ENCODE measurements at places on chromosomes 12 and 14. TPM values are rescaled to one million over a fixed set of nuclear protein-coding genes. Genes with fewer than 3 reads are reported as not detected.
A peak's percentile ranks its signal among the peaks of the same experiment; 100 is the strongest.

DNA sequence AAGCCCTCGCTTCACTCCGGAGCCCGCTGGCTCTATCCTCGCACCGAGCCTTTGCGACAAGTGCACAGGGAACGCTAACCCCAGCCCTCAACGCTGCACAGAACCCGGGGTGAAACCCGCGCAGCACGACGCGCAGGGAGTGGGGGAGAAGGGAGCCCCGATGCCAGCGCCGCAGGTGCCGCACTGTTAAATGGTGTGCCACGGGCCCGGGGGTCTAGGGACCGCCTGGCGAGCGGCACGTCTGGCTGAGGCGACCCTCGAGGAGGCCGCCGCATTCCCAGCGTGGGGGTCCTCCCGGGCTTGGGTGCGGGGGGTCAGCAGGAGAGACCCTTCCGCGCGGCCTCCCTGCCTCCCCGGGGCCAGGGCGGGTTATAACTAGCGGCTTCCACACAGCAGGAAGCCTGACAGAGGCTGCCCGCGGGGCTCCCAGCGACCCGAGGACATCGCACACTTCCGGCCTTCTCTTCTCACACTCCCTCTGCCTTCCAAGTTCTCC lies 23.8 kb upstream of the LRTM2 start:
- peak; percentile 70 for DNase-seq

DNA sequence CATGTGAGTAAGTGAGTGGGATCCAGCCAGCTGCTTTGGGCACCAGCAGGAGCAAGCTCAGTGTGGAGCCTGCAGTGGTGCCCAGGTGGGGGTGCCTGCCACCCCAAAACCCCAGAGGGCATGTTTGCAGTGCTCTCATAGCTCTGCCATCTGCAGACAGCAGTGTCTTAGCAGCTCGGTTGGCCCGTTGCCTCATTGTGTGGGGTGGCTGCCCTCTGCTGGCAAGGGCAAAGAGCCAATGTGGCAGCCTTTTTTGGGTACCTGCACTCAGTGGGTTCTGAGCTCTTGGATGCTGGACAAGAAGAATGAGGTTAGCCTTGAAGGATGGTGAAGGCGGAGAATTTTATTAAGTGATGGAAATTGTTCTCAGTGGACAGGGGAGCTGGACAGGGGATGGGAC lies 52.3 kb downstream of the NEUROD4 start:
- DNase-seq = peak; percentile 65

GRCh38 chr12:116582610-116583009 lies 23.4 kb downstream of the MAP1LC3B2 start:
- DNase-seq = peak; percentile 62

GRCh38 chr12:10331642-10332239 lies 24.1 kb downstream of the KLRD1 start:
- no peak for DNase-seq

DNA sequence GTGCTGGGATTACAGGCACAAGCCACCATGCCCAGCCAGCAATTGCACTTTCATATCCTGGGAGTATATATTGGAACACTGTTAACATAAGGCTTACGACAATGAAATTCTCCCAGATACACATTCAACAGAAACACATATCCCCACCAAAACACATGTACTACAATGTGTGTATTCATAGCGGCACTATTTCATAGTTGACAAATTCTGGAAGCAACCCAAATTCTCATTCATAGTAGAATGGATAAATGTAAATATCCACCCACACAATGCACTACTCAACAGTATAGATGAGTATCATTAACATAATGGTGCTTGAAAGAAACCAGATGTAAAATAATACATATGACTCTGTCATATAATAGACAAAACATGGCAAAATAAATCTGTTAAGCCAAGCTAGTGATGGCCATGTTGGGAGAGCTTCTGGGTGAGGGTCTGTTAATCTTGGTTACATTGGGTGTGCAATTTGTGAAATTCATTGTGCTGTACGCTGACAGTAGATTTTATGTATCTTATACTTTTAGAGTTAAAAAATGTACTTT lies 2.6 kb upstream of the DNAAF2 start:
- no peak for DNase-seq

Gene RAPGEF3
- 30.6 TPM for total RNA-seq

- DNase-seq = no peak
These were observed 12.4 kb downstream of the TECPR2 start for GRCh38 chr14:102375119-102375518.

- no peak for DNase-seq
These were observed 127.2 kb downstream of the OTOGL start for GRCh38 chr12:80226576-80226975.

- DNase-seq = no peak
These were observed 25.6 kb upstream of the DBX2 start for GRCh38 chr12:45076417-45077026.

DNA sequence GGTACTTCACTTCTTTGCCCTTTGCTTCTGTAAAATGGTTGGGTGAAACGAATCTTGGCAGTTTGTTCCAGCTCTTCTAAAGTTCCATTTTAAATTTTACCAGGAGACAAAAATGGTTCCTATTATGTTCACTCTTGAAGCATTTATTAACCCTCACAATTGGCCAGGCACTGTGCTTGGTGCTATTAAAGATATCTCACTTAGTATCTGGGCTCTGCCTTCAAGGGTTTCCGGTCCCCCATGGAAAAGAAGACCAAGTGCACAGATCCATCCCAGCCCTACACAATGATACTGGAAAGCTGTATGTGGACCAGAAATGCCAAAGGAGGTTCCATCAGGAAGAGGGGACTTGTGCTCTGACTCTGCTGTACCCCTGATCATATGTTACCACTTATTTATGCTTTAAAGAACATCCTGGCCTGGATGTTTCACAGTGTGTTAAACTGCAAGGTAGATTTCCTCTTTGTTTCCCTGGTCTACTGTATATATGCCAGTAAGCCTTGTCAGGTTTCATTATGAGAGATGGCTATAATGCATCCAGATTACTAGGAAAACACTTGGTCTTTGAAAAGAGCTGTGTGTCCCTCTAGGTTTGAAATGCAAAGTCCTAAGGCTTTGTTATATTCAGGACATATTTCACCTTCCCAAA lies 154.8 kb downstream of the PRKCH start:
- no peak for DNase-seq

Gene PTPN21
- total RNA-seq = 32.2 TPM

GRCh38 chr12:99097171-99097570 lies 452.1 kb downstream of the APAF1 start:
- DNase-seq = no peak

Gene SYCP3
- not detected for total RNA-seq

GRCh38 chr14:76464856-76465255 lies 88.9 kb downstream of the ESRRB start:
- no peak for DNase-seq

DNA sequence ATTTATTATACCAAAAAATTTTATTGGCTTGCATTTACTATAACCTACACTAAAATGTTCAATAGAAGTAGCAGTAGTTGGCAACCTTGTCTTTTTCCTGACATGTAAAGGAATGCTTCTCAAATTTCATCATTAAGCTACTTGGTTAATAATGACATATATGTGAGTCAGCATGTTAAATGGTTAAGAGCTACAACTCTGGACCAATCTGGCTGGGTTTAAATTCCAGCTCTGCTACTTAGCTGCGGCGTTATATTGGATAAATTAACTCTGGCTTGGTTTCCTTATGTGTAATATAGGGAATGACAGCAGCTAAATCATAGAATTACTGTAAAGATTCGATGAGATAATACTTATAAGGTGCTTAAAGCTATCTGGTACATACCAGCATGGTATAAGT lies 53.7 kb upstream of the OTOGL start:
- DNase-seq = no peak

GRCh38 chr14:96754845-96755184 lies 42.4 kb upstream of the VRK1 start:
- DNase-seq = no peak

DNA sequence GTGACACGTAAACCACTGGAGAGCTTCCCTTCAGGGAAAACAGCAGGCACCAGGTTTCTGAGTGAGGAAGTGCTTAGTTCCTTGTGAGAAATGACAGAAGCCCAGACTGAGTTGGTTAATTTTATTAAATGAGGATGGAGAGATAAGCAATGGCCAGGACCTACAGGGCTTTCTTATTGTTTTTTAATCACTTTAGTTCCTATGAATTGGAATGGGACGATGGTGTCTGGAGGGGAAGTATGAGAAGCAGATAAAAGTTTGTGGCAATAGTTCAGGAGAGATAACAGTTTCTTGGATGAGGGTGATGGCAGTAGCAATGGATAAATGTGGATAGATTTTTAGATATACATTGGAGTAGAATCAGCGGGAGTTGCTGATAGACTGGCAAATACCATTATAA lies 86.5 kb upstream of the PTPRR start:
- no peak for DNase-seq

- DNase-seq = no peak
These were observed 409.5 kb downstream of the SLC6A15 start for GRCh38 chr12:84502907-84503787.

DNA sequence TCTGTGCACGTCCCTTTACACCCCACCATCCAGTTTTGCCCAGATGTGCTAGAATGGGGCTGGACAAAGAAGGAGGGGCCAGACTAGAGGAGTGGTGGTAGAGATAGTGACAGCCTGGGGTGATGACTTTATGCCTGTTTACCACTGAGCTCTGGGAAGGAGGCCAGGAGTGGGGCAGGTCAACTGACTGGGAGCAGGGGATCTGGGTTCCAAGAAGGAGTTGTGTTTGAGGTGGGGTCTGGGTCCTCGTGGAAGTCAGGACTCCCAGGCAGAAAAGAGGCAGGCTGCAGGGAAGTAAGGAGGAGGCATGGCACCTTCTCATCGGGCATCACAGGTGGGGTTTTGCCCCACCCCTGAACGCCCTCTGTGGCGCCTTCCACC lies 315 bp downstream of the LTB4R2 start:
- no peak for DNase-seq

- no peak for DNase-seq
These were observed 3.2 kb upstream of the GSC start for GRCh38 chr14:94773061-94773648.

- DNase-seq = peak; percentile 69
These were observed 314.6 kb downstream of the BCL11B start for GRCh38 chr14:98957211-98958047.

Gene IFI27
- total RNA-seq = 132 TPM

DNA sequence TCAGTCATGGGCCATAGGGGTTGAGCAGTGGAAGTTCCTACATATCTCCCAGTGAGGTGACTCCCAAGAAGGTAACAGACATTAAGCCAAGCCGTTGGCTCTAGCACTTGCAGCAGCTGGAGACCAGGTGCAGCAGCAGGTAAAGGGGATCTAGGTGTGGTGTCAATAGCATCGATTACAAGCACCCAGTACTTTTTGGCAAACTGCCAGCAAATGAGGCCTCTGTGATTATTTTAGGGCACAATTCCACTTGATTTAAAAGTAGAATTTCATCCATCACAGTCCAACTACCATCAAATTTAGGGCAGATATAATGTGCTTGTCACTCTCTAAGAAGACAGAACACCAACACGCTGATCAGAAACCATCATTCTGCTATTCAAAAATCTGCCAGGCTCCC lies 224.1 kb upstream of the EGLN3 start:
- no peak for DNase-seq

DNA sequence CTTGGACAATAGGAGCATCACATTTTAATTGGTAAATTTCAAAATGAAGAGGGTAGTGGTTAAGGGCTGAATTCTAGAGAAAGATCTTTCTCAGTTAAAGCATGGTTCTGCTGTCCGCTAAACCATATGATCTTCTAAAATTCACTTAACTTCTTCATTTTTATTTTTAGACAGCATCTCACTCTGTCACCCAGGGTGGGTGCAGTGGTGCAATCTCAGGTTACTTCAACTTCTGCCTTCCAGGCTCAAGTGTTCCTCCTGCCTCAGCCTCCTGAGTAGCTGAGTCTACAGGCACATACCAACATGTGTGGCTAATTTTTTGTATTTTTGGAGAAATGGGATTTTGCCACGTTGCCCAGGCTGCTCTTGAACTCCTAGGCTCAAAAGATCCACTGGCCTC lies 226.7 kb upstream of the ABCD2 start:
- no peak for DNase-seq

DNA sequence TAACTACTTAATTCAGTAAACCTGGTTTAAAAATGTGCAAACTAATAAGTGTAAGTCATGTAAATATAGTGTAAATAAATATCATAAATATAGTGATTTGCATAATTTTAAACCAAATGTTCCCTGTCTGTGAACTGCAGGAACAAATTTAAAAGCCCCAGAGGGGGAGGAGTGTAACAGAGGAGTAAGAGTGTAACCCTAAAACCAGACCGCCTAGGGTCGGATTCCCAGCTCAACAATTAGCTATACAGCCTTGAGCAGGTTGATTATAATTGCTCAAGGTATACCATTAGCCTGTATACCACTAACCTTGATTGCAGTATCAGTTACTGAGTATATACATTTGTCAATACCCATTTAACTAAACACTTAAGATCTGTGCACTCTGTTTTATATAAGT lies 218.4 kb downstream of the ADAMTS20 start:
- no peak for DNase-seq

- DNase-seq = no peak
These were observed 317.3 kb upstream of the GARIN6 start for GRCh38 chr12:99330216-99330615.

Gene GPRC5D
- total RNA-seq = not detected

DNA sequence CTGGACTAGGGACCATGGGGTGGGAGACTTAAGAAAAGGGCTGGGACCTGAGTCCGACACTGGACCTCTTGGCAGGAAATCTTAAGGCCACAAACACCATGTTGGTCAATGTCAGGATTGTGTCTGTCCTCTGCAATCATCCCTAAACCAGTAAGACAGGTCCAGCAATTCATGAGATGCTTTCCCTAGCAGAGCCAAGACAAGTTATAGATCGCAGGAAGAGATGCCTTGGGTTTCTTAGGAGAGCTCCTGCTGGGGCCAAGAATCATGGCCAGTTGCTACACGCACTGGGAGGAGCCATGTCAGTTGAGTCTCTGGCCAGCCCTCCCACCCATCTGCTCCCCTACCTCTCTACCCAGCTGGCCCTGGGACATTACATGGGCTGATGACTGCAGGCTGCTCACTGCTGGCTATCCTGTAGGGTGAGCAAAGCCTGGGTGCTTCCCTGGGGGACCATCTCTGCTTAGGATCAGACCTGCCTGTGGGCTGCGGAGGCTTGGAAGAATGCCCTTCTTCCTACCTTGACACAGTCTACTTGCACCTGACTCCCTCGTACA lies 14.2 kb downstream of the PLEKHH1 start:
- no peak for DNase-seq

Gene CLEC4C
- not detected for total RNA-seq

Gene MSI1
- 5.4 TPM for total RNA-seq

Gene PIWIL1
- not detected for total RNA-seq

Gene RNF34
- total RNA-seq = 19.2 TPM

- no peak for DNase-seq
These were observed 313.1 kb downstream of the SLC6A15 start for GRCh38 chr12:84599539-84599938.

GRCh38 chr12:28830491-28830890 lies 318.6 kb upstream of the FAR2 start:
- no peak for DNase-seq

DNA sequence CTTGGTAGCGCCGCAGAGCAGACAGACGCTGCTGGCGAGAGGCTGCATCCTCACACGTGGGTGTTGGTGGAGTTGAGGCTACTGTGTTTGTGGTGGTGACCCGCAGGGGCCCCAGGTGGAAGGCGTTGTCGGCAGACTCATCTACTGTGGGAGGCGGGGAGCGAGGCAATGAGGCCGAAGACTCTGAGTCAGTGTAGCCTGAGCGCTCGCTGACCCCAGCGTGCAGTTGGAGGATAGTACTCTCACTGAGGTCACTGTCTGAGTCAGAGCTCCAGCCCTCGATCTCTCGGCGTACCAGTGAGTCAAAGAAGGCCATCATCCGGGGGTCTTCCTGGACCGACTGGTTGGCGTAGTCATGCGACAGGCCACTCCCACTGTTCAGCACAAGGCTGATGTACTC lies 76.0 kb upstream of the ACTN1 start:
- no peak for DNase-seq
